ENCODE measurements at places on chromosomes 12 and 14.

GRCh38 chr12:116066381-116067230 lies 210.9 kb downstream of the MED13L start:
- DNase-seq: peak; percentile 35

DNA sequence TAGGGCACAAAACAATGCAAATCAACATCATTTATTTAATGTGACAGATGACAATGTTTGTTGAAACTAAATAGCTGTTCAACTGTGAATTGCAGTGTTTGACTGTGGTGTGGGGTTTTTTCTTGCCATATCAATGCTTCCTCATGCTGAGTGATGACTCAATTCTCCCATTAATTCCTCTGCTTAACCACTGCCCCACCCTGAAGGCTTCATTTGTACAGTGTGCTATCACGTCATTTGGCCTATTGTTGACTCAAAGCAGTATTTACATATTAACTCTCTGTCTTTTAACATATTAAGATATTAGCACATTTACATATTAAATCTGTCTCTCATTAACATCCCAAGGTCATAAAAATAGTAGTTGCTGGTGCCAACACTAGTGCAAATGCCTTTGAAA lies 164.8 kb upstream of the NRXN3 start:
- no peak for DNase-seq

- no peak for DNase-seq
Measured at GRCh38 chr14:34013721-34014060, 62.8 kb upstream of the EGLN3 start.

DNA sequence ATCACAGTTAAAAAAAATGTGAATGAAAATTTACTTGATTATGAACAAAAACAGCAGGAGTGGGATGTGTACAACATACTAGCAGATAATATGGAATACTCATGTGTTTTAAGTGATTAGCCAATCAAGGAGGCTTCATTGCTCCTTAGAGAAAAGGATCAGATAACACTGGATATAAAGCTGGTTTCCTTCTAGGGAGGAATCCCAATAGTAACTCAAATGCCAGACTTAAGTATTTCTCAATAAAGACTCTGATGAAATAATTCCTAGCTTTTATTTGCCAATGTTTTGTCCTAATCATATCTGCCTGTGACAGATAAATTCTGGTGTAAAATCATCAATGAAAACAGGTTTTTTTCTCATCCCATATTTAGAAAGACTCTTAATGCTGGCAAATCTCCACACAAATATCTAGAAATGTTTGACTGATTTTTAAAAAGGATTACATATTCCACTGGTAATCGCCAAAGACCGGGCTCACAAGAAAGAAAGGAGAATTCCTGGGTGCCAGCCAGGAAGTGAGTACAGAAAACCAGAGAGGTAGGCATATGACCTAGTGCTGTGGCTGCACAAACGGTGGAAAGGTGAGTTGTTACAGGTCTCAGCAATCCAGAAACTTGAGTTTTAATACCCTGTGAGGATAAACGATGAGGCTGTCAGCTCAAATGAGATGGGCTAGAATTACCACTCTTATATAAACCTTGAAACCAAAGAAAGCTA lies 108.6 kb upstream of the TTC7B start:
- no peak for DNase-seq

DNA sequence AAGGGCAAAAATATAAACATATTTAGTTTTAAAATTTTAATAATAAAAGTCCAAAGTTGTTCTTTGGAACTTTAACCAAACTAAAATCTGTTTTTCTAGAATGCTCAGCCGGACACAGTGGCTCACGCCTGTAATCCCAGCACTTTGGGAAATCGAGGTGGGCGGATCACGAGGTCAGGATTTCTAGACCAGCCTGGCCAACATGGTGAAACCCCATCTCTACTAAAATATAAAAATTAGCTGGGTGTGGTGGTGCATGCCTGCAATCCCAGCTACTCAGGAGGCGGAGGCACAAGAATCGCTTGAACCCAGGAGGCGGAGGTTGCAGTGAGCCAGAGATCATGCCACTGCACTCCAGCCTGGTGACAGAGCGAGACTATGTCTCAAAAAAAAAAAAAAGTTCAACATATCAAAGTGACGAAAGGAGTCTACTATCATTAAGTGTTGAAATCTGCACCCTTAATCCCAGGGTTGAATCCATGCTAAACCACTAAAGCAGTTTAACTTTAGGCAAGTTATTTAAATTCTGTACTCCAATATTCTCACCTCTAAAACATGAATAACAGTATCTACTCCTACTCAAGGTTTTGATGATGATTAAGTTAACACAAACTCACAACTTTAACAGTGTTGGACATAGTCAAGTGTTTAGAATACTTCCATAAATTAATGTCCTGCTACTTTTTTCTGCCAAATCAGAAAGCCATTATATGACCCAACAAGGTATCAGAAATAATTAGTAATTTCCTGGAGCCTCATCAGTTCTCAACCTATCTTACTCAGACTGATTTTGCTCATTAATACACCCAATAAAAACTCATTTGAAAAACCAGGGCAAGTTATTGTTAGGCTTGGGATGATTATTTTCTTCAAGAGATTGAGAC lies 11.0 kb downstream of the HNRNPC start:
- DNase-seq: no peak
